ENCODE measurements at places on chromosomes 2 and 18.

DNA sequence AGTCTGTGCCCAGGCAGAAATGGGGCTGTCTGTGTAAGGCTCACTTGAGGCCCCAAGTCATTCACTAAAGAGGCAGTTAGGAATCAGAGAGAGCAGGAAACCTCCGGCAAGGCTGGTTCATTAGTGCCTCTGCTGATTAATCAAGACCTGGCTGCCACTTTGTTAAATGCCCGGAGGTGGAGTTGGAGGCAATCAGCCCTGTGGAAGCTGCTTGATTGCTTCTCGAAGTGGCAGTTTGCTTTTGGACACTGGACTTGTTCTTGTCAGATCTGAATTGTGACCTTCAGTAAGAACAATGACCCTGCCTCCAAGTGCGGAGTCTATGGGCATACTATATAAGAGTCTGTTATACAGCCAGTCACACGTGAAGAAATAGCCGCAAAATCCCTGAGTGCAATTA lies 183.9 kb upstream of the LINC00305 start:
- no peak for DNase-seq

GRCh38 chr2:77664491-77664890 lies 142.3 kb upstream of the LRRTM4 start:
- DNase-seq = no peak

- DNase-seq = no peak
Measured at GRCh38 chr2:175035806-175036205, 30.6 kb upstream of the CHN1 start.

- no peak for DNase-seq
Measured at GRCh38 chr2:127776122-127776780, 34.7 kb downstream of the WDR33 start.

DNA sequence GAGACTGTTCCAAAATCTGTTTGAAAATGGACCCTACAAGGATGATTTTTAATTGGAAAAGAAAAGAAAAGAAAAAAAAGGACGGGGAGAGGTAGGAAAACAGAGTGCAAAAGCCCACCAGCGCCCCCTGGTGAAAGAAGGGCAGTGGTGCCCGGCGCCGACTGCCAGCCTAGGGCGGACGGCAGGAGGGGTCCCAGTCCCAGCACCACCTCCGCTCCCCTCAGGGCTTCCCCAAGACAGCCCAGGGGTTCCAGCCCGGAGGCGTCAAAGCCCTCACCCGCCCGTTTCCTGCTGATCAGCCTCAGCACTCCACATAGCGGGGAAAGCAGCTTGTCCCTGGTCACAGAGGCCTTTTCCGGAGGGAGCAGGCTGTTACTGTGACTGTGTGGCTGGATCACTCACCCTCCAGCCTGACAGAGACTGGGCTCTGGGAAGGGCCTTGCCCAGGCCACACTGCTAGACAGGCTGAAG lies 213.9 kb downstream of the TFCP2L1 start:
- DNase-seq = peak; percentile 48

DNA sequence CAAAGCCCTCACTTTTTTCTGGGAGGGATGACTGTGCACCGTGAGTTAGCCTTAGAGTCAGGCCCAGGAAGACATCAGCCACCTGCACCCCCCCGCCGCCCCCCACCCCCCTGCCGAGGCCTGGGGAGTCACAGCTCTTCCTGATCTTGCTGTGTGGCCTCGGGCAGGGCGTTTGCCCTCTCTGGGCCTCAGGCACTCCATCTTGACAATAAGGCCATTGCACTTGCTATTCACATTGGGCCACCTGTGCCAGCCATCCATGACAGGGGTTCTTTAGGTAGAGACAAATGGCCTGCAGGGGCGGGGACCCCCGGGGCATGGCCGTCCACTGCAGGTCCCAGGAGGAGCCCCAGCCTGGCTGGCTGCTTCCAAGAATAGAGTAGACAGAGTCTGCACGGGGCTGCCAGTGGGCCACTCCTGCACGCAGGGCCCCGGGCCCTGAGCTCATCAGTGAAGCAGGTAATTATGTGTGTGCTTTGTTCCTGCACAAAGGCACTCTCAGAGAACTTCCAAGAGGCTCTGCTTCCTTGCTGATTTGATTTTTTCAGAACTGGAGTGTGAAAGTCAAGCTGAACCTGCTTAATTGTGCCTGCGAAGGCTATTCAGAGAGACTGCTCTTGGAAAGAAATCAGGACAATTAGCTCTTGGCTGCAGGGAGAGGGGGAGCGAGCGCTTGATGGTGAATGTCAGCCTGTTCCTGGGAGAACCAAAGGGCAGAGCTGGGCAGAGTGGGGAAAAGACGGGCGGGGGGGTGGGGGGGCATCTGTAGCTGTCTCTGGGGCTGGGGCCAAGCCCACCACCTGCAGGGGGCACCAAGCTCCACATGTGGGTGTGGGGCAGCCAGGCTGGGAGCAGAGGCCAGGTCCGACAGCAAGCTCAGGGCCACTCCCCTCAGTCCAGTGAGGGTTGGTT lies 40.3 kb downstream of the RRM2 start:
- no peak for DNase-seq

- DNase-seq = peak; percentile 33
Measured at GRCh38 chr18:63897072-63897471, 9.6 kb downstream of the SERPINB2 start.

GRCh38 chr2:100868083-100868482 lies 48.1 kb downstream of the NPAS2 start:
- no peak for DNase-seq

- no peak for DNase-seq
Measured at GRCh38 chr2:144694456-144694855, 174.5 kb upstream of the ZEB2 start.

GRCh38 chr2:59589881-59590280 lies 963.6 kb downstream of the BCL11A start:
- no peak for DNase-seq

- no peak for DNase-seq
Measured at GRCh38 chr2:161961061-161961460, 113.0 kb downstream of the DPP4 start.

DNA sequence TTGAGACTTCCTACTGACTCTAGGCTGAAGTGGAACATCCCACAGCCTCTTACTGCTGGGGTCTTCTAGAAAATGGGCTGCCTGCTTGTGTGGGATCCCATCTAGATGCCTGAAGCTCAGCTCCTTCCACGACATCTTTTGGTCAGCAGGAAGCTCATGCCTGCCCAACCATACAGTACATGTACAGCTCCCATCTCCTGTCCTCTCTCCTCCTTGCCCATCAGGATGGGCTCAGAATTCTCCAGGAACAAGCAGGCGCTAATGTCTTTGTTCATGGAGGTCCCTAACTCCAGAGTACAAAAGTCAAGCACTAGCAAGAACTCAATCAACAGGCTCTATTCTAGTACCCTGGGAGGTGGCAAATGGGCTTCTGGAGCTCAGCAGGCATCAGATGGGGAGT lies 31.7 kb upstream of the GPR17 start:
- DNase-seq = no peak

DNA sequence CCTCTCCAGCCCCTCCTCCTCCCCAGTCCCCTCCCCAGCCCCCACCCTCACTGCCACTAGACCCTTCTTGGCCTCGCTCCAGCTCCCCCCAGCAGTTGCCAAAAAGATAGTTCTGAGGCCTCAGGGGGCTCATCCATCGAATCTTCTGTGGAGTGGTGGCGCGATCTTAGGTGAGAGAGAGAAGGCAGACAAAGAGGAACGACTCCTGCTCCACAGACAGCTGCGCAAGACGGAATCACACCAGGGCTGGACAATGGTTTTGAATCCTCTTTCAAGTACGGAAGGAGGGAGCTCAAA lies 68.1 kb downstream of the LAMA3 start:
- DNase-seq = no peak

GRCh38 chr2:44063033-44063432 lies 67.2 kb upstream of the LRPPRC start:
- no peak for DNase-seq

DNA sequence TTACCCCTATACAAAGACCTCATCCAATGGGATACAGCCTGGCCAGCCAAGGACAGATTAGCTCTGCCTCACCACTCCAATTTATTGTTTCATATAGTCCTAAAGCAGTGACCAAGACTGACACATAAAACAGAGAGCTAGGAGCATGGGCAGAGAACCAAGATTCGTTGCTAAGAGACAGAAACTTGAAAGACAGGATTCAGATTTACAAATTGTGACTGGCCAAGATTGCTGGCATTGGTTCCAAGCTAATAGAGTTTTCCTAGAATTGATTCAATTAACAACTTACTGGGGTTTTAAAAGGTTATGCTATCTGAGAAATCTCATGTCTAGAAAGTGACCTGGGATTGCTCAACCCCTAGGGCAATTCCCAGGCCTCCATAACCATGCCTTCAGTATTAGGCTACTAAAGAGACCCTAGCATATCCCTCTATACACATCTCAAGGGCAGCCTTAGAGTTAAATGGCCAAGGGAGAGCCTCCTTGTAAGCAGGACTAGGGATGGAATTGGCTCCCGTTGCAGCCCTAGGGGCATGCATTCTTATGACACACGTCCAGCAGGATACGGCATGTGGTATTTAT lies 75.6 kb downstream of the ICOS start:
- DNase-seq = no peak

GRCh38 chr2:213932-214693 lies 49.7 kb downstream of the SH3YL1 start:
- no peak for DNase-seq

DNA sequence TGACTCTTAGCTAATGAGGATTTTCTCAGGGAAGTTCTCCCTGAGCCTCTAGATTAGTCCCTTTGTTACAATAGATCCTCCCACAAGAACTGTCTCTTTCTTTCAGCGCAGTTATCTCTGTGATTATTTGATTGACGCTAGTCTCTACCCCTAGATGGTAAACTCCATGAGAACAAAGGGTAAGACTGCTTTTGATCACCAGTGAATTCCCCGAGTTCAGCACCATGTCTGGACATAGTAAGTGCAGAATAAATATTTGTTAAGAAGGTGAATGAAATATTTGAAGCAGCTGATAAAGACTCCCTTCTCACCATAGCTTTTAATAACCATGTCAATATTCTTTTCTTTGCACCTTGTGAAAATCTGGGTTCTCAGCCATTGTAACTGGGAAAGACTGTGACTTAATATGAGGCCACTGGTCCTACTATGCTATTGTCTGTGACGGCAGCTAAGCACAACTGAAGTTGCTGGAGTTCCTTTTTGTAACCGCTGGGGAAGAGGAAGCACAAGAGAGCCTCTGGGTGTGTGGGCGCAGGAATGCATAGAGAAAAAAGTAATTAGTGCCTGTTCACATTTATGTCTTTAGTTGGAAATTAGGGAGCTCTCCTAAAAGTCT lies 214.7 kb downstream of the TGIF1 start:
- no peak for DNase-seq

- DNase-seq = peak; percentile 17
Measured at GRCh38 chr2:39127973-39128372, 7.1 kb upstream of the SOS1 start.

GRCh38 chr2:33144243-33144642 lies 197.5 kb downstream of the LTBP1 start:
- no peak for DNase-seq

GRCh38 chr2:160790738-160791137 lies 297.1 kb upstream of the RBMS1 start:
- no peak for DNase-seq

DNA sequence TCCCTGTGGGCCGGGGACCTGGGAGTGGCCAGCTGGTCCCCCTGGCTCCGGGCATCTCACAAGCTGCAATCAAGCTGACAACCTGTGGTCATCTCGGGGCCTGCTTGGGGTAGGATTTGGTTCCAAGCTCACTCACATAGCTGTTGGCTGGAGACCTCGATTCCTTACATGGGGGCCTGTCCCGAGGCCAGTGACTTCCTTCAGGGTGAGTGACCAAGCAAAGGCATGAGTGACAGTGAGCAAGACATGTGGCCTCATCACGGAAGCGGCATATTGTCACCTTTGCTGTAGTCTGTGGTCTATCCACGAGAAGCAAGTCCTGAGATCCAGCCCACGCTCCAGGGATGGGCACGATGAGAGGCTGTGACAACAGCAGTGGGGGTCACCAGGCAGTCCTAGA lies 131.4 kb upstream of the ID2 start:
- DNase-seq = no peak

DNA sequence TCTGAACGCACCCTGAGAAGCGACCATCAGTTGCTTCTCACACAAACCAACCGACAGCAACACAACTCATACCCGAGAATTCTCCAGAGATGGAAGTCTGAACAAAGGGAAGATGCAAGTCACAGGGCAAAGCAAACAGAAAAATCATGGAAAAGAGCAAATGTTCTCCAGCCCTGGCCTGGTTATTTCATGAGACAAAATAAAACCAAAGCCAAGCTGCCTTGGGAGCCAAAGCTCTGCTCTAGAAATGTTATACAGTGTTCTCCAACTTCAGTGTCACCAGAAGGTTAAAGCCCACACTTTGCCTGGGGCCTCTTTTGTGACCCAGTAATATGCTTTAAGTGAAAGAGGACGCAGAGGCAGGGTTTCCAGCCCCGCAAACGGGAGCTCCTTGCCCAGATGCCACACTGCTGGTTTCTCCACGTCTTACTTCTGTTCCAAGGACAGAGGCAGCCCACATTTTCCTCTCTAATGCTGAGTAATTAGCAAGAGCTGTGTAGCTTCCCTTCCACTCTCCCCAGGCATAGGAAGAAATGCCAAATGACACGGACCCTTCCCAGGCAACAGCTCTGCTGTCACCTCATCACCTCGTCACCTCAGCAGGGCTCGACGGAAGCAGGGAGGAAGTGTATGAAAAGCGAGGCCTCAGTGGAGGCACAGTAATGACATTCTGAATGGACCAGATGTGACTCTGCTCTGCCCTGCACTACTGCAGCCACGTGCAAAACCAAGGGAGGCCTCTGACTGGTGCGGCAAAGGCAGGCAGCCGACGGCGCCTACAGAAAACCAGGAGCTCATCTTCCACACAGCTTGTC lies 64.7 kb downstream of the FBXO15 start:
- no peak for DNase-seq

DNA sequence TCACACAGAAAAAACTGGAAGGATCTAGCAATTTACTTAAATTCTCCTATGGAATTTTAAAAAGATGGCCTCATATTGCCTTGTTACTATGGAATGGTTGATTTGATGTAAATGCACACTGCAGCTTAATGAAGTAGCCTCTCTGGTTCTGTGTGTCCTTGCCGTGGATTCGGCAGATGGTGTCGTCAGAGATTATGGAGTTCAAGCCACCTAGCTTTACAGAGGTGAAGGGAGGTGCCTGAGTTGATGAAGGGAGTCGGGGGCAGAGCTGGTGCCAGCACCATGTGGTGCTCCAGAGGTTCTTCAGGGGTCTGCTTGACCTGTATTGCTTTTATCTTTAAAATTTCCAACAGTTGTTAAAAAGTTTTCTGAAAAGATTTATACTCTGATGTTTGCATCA lies 48.8 kb downstream of the ASAP2 start:
- DNase-seq = no peak

GRCh38 chr18:74229005-74229404 lies 62.8 kb downstream of the CYB5A start:
- no peak for DNase-seq

GRCh38 chr18:78561757-78562510 lies 417.7 kb upstream of the SALL3 start:
- DNase-seq = no peak

- peak; percentile 46 for DNase-seq
Measured at GRCh38 chr18:13813271-13813849, 10.6 kb upstream of the MC5R start.

- DNase-seq = no peak
Measured at GRCh38 chr18:80167931-80168330, 58.9 kb downstream of the ADNP2 start.
